Camera-type eye (tissue), 1 donor: ENCODE measurements at places on chromosomes 2 and 18. TPM values are rescaled to one million over a fixed set of nuclear protein-coding genes. Genes with fewer than 3 reads are reported as not detected.

The STEAP3 gene
- total RNA-seq = 2.6 TPM

The MDH1B gene
- total RNA-seq = 3.5 TPM

The LIPG gene
- 20.2 TPM for total RNA-seq

The UGT1A4 gene
- total RNA-seq = not detected

The ERFE gene
- 1.4 TPM for total RNA-seq

The ZNF396 gene
- total RNA-seq = 5.8 TPM

The ARHGAP28 gene
- total RNA-seq = 42.2 TPM

The ATP6V1C2 gene
- 36.4 TPM for total RNA-seq

The RAD51AP2 gene
- total RNA-seq = 0.27 TPM

The PRSS56 gene
- total RNA-seq = 9.6 TPM

The AOX1 gene
- 5.7 TPM for total RNA-seq

The ABCB11 gene
- total RNA-seq = 0.38 TPM

The LYPD6B gene
- 6.8 TPM for total RNA-seq
